ENCODE measurements at places on chromosomes 4 and X.

- DNase-seq = no peak
Measured at GRCh38 chr4:122823476-122823875, 3.2 kb upstream of the FGF2 start.

- DNase-seq = no peak
Measured at GRCh38 chrX:51456814-51457213, 39.6 kb downstream of the NUDT11 start.

DNA sequence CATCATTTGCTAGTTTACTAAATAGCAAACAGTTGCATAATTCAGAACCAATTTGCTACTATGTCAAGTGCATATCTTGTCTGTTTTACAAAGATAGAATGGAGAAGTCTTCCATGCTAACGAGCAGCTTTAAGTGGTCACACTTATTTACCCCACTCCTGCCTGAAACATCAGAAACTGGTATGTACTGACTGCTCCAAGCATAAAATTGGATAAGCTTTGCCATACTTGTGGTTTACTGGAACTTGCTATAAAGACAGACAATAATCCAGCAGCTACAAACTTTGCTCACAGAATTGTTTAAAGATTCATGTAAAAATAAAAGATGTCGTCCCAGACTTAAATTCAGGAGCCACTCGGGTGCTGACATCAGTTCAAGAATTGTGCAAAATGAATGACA, 13.3 kb upstream of the CDKL2 start:
- DNase-seq = no peak

GRCh38 chrX:151359931-151360871, 36.8 kb upstream of the VMA21 start:
- peak; percentile 12 for DNase-seq
